ENCODE measurements at places on chromosomes 3 and 15.
A peak's percentile ranks its signal among the peaks of the same experiment; 100 is the strongest.

GRCh38 chr3:62201438-62202035 lies 171.8 kb downstream of the FEZF2 start:
- H3K36me3 ChIP-seq = no peaks in the 10 kb centered on the region
- no peak overlapping the region for H3K4me3 ChIP-seq
- DNase-seq = no peak

DNA sequence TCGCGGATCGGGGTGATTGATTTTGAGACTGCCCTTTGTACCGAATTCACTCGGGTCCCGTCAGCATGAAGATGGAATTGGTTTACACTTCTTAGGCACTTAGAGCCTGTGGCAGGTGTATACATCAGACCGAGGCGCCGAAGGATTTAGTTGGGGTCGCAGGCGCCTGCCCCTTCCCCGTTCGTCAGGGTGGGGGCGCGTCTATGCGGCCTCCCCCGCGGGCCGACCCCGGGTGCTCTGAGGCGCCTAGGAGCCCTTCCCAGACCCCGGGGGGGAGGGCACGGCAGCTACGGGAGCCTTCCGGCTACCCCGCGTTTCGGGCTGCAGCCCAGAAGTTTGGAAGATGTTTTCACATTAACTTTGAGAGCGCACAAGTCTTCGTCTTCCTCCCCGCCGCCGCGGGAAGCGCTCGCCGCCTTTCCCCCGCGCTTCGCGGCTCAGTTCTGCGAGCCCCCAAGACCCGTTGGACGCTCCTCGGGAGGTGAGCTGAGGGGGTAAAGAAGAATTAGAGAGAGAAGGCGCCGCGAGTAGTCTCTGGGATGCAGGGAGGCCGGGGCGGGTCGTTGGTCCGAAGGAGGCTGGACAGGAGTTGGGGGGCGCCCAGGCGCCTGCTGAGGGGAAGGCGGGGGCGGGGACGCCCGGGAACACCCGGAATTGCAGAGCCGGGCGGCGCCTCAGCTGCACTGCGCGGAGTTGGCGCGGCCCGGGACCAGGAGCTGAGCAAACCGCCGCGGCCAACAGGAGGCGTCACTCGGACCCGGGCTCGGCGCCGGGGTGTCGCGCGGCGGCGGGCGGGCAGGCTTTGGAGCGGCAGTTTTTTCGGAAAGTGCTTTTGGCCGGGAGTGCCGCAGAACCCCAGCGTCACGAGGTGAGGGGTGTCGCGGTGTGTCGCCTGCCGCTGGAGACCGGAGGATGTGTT lies 780 bp downstream of the TIPARP start:
- no peaks in the 10 kb centered on the region for H3K36me3 ChIP-seq
- peak overlapping the region; percentile 88 for H3K27ac ChIP-seq
- H3K4me3 ChIP-seq = peak overlapping the region; percentile 95

DNA sequence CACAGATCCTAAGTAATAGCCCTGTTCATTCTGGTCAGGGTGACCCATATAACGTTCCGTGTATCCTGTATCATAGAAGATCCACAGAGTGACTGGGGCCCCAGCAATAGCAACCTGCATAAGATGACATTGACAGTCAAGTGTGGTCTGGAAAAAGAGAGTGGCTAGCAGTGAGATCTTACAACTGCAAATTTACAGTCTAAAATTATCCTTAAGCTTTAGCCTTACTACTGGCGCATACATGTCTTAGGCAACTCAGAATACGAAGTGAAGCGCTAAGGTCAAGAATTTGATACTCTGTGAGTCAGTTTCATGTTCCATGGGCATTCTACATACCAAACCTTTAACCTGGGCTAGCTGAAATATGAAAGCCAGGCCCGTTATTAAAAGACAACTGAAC lies 29.2 kb upstream of the IGDCC4 start:
- no peak overlapping the region for H3K27ac ChIP-seq
- H3K4me3 ChIP-seq = no peak overlapping the region
- no peak for DNase-seq
- H3K36me3 ChIP-seq = peaks cover 8% of the 10 kb centered on the region
- H3K27me3 ChIP-seq = no peaks in the 10 kb centered on the region

DNA sequence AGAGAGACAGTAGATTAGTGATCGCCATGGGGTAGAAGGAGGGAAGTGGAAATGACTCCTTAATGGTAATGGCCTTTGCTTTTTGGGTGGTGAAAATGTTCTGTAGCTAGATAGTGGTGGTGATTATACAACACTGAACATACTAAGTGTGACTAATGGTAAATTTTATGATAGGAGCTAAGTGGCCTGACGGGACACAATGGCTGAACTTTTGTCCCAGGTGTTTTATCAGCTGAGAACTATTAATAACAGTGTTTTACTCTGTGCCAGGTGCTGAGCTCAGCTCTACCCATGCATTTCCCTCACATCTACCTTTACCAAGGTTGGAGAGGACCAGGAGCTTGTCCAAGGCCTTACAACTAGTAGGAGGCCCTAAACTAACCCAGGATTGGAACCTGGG lies 66.8 kb downstream of the TRIM71 start:
- no peaks in the 10 kb centered on the region for H3K27me3 ChIP-seq
- H3K36me3 ChIP-seq = no peaks in the 10 kb centered on the region
- no peak overlapping the region for H3K4me3 ChIP-seq
- H3K4me1 ChIP-seq = no peaks in the 10 kb centered on the region
- no peak overlapping the region for H3K27ac ChIP-seq
- DNase-seq = no peak

DNA sequence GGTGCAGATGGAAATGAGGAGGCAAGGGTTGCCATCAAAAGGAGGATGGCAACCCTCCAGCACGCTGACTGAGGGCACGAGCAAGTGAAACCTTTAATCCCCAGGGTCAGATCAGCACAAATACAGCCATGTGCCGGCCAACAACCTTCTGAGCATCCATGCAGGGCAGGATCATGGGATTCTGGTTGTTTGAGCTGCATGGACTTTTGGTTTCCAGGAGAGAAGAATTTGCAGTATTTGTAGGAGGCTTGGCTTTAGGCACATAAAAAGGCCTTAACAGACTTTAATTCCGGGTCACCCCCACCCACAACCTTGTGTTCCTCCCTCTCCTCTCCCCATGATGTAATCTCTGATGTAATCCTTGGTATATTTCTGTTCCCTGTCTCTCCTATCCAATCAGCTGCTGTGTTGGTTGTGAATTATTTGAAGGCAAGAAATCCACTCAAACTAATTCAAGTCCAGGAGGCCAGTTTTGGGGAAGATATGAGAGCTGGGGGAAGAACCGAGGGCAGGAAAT lies 254.3 kb downstream of the SHQ1 start:
- no peaks in the 10 kb centered on the region for H3K27me3 ChIP-seq
- H3K4me1 ChIP-seq = no peaks in the 10 kb centered on the region
- H3K36me3 ChIP-seq = no peaks in the 10 kb centered on the region
- no peak overlapping the region for H3K4me3 ChIP-seq
- no peak overlapping the region for H3K27ac ChIP-seq
- no peak for DNase-seq

- no peak overlapping the region for H3K27ac ChIP-seq
- H3K36me3 ChIP-seq = peaks cover 38% of the 10 kb centered on the region
- H3K27me3 ChIP-seq = no peaks in the 10 kb centered on the region
- H3K4me1 ChIP-seq = no peaks in the 10 kb centered on the region
These were observed 31.0 kb downstream of the IDH2 start for GRCh38 chr15:90071220-90071807.

DNA sequence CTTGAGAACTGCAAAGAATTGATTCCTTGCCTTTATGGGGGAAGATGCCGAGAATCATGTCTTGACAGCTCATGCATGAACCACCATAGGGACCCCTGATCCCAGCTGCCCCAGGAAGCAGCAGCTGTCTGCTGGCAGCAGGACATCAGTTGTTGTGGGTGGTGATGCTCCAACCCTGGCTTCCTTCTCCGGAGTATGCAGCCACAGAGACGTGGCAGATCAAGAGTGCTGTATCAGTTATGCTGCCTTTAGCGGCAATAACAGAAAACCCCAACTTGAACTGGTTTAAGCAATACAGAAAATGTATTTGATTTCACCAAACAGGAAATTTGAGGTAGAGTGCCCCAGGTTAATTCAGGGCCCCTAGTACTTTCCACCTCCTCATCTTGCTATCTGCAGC lies 92.2 kb upstream of the TNFAIP8L3 start:
- H3K4me1 ChIP-seq = no peaks in the 10 kb centered on the region
- peaks cover 12% of the 10 kb centered on the region for H3K27me3 ChIP-seq
- no peak overlapping the region for H3K27ac ChIP-seq
- H3K4me3 ChIP-seq = no peak overlapping the region
- no peaks in the 10 kb centered on the region for H3K36me3 ChIP-seq

- no peaks in the 10 kb centered on the region for H3K4me1 ChIP-seq
- no peak for DNase-seq
- no peak overlapping the region for H3K4me3 ChIP-seq
- no peak overlapping the region for H3K27ac ChIP-seq
These were observed 52.0 kb downstream of the ILDR1 start for GRCh38 chr3:121970047-121970446.

- DNase-seq = no peak
- no peaks in the 10 kb centered on the region for H3K4me1 ChIP-seq
- H3K27ac ChIP-seq = no peak overlapping the region
- no peak overlapping the region for H3K4me3 ChIP-seq
- H3K36me3 ChIP-seq = no peaks in the 10 kb centered on the region
- no peaks in the 10 kb centered on the region for H3K27me3 ChIP-seq
These were observed 193.4 kb downstream of the SHOX2 start for GRCh38 chr3:157912514-157913451.

Measured in T-cell (primary cell).